ENCODE measurements at places on chromosomes 6 and 20.

DNA sequence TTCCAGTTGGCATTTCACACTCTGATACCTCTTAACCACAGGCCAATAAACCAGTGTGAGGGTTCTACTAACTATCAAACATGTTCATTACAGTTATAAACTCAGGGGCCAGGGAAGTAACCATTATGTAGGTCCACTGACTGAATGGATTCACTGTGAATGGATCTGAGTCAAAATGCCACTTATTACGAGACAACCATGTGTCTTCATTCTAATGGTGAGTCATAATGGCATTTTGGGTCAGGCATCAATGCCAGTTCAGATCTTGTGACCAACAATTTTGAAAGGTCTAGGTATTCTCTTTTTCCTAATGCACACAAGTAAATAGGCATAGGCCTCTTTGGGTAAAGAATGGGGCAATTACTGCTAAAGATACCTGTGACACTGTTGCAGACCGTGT lies 112.2 kb upstream of the HEY2 start:
- no peak for DNase-seq

DNA sequence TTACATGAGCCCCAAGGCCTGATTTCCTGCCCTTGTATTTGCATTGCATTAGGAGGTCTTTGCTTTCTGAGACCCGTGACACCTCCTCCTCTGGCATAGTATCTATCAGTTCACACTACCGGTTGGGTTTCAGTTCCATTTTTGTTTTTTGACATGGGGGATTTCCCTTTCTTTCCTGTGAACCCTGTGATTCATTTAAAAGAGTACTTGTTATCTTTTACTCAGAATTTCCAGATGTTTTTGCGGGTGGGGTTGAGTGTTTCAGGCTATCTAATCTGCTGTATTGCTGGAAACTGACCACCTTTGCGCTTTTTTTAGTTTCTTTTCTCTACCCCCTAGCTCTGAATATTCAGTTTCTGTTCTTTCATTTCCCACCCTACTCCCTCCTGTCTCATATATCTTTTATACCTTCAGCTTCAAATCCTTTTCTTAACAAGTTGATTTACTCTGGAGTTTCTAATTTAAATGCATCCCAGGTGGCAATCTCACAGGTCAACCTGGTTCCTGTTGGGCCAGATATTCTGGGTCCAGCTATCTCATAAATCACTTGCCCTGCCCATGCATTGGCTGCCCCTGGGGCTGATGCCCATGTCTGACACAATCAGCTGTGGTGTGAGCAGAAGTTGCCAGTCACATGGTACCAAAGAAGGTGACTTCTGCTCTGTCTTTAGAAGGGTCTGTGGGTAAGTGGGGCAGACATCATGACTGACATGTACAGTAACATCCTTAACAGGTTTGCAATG lies 14.3 kb upstream of the NCOA3 start:
- no peak for DNase-seq

- no peak for DNase-seq
Observed at GRCh38 chr20:9082741-9083140, 13.9 kb downstream of the PLCB4 start.

DNA sequence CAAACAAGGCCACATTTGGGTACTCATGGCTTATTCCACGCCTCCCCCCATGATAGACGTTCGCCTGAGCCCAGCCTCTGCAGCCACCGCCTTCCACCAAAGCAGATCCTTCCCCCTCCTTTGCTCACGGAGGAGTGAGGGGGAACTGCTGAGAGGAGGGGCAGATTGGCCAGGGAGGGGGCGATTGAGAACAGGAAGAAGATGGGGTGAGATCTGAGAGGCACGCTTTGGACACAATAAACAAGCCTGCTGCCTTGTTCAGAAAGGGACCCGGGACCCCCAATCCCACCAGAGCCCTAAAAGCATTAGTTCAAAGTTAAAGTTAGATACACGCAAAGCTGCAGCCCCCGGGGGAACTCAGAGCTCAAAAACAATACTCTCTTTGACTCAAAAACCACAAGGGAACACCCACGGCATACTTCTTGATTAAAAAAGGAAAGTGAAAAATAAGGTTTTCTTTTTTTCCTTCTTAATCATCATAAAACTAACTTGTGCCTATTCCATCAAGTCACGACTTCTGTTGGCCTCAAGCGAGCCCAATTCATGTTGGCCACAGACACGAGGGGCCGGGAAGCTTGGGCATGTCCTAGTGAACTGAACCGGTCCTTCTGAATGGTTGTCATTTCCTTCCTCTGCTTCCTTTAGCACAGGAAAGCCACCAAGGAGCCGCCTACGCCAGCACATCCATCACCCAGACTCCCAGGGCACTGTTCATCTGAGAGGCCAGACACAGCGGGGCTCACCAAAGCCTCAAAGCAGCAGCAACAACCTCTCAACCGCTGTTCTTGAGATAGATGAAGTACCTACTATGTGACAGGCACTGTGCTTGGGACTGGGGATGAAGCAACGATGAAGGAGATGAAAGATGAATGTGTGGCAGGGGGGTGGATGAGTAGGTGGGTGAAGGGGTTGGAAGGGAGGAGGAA lies 44.7 kb downstream of the NFATC2 start:
- no peak for DNase-seq

DNA sequence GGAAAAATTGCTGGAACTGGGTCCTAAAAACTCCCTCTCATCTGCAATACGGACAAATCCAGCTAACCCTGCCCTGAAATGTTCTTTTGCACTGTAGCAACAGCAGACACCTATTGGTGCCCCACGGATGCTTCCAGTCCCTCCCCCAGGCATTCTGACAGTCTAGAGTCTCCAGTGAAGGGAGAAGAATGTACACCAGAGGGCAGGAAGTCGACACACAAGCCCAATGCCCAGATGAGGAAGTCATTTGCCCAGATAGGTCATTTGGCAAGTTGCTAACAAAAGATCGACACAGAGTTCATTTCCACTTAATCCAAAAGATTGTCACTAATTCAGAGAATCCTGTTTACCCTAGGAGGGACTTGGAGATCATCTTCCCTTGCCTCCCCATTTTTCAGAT lies 293.0 kb upstream of the PRDM1 start:
- no peak for DNase-seq

DNA sequence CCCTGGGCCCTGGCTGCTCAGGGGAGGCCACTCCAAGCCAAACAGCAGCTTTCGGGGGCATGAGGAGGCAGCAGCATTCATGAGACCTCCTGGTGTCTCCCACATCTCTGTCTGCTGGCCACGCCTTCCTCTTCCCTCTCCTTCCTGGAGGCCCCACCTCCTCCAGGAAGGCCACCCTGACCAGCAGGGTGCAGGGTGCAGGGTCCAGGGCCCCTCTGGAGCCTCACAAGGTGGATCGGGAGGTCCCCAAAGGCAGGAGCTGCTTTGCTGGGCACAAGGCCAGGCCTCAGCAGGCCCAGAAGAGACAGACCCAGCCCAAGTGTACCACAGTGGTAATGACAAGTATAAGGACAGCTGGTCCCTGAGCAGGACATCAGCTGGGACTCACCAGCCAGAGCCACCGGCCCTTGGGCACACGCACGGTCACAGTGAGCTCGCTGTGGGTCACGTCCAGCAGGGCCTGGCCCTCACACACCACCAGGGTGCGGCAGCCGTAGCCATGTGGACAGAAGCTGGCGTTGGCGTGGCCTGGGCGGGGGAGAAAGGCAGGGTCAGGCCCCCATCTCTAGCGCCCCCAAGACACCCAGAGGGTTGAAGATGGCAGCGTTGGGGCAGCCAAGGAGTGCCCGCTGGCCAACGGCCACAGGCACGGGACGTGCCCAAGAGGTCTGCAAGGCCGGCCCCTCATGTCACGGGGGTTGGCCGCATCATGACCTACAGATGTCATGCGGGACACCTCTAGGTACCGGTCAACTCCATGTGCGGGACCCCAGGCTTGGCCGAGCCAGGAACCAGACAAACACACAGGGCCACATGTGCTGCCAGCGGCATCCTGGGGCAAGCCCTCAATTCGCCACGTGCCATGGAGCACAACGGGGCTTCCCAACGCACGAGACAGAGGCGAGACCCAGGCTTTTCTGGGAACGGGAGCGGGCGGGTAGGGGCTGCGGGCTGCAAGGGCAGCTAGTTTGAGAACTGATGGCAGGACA lies 26.9 kb downstream of the ADRM1 start:
- no peak for DNase-seq

- DNase-seq: no peak
Observed at GRCh38 chr20:18533491-18533890, 25.8 kb downstream of the SEC23B start.

- no peak for DNase-seq
Observed at GRCh38 chr6:131952886-131953509, 1.8 kb upstream of the CCN2 start.

DNA sequence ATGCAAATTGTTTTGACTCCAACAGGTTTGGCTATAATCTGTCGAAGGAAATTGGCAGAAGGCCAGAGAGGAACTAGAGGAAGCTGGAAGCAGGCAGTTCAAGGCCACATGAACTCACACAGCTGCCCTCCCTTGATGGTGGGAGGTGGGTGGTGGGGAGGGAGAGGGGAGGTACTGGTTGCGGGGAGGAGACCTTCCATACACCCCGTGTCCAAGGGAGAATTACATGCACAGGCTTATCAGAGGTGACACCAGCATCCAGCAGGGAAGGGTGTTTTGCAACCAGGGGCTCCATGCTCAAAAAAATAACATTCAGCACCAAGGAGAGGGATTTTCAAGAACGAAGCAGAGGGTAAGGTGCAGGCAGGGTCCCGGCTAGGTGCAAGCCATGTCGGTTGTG lies 9.1 kb downstream of the PRND start:
- no peak for DNase-seq
